Heart right ventricle (tissue), 16 donors: ENCODE measurements at places on chromosomes 4 and X. TPM values are rescaled to one million over a fixed set of nuclear protein-coding genes. Genes with fewer than 3 reads are reported as not detected.

TECRL gene
- 1,002 TPM for total RNA-seq

RRH gene
- total RNA-seq: not detected

F8A2 gene
- not detected for total RNA-seq

GRCh38 chr4:185771711-185772390, 40.1 kb downstream of the SORBS2 start:
- H3K4me3 ChIP-seq: peak overlapping the region; percentile 42
- no peaks in the 10 kb centered on the region for H3K27me3 ChIP-seq
- no peak for DNase-seq
- H3K4me1 ChIP-seq: peaks cover 17% of the 10 kb centered on the region

GRCh38 chrX:75301060-75301459, 27.2 kb downstream of the UPRT start:
- no peak overlapping the region for H3K27ac ChIP-seq
- DNase-seq: no peak
- no peaks in the 10 kb centered on the region for H3K27me3 ChIP-seq
- H3K4me3 ChIP-seq: no peak overlapping the region

- H3K27me3 ChIP-seq: no peaks in the 10 kb centered on the region
- no peaks in the 10 kb centered on the region for H3K36me3 ChIP-seq
- H3K27ac ChIP-seq: peak overlapping the region; percentile 9
- H3K4me3 ChIP-seq: no peak overlapping the region
- DNase-seq: no peak
Measured at GRCh38 chrX:115494161-115494560, 66.8 kb upstream of the PLS3 start.

GRCh38 chr4:141807103-141807891, 170.9 kb downstream of the IL15 start:
- H3K4me3 ChIP-seq: no peak overlapping the region
- H3K27ac ChIP-seq: no peak overlapping the region
- H3K4me1 ChIP-seq: no peaks in the 10 kb centered on the region
- DNase-seq: no peak
- H3K36me3 ChIP-seq: no peaks in the 10 kb centered on the region

- H3K4me3 ChIP-seq: no peak overlapping the region
- no peak overlapping the region for H3K27ac ChIP-seq
- DNase-seq: no peak
- H3K27me3 ChIP-seq: no peaks in the 10 kb centered on the region
Measured at GRCh38 chr4:181688872-181689271, 554.3 kb upstream of the TENM3 start.

DNA sequence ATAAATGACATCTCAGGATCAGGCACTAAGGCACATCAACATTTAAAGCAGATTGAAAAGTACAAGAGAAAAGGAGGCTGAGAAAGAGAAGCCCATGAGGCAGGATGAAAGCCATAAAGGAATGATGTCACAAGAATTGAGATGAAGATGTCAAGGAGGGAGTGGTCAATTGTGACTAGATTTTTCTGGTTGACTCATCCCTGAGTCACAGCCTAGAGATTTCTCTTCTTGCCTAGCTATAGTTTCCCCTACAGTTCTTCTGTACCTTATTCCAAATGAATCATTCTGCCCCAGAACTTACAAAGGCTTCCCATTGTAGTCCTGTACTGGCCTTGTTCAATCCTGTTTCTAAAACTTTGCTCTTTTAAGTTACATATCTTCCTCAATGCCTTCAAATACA, 3.4 kb upstream of the USP53 start:
- H3K27ac ChIP-seq: peak overlapping the region; percentile 79
- H3K4me1 ChIP-seq: peaks cover 3% of the 10 kb centered on the region
- no peaks in the 10 kb centered on the region for H3K27me3 ChIP-seq

GRCh38 chrX:139974471-139974870, 9.2 kb upstream of the CXorf66 start:
- H3K27me3 ChIP-seq: no peaks in the 10 kb centered on the region
- no peak overlapping the region for H3K4me3 ChIP-seq
- no peak overlapping the region for H3K27ac ChIP-seq
- H3K4me1 ChIP-seq: no peaks in the 10 kb centered on the region
- no peak for DNase-seq

DNA sequence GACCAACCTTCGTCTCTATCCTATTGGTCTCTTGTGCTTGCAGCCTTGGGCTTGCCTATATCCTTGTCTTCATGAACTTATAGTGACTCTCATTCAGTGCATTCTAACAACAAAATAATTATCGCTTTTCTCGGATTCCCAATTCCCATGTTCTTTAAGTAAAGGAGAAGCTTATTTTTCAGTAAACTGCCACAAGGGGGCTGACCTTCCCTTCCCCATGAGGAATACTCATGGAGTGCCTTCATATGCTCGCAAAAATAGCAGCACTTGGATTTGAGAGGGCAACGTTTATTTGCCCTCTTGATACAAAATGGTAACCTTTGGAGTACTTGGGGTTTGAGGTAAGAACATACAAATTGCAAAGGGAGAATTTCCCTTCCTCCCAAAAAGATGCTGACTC, 183.2 kb upstream of the TENT5D start:
- H3K27ac ChIP-seq: no peak overlapping the region
- H3K27me3 ChIP-seq: no peaks in the 10 kb centered on the region
- DNase-seq: no peak
- no peaks in the 10 kb centered on the region for H3K4me1 ChIP-seq
- H3K36me3 ChIP-seq: no peaks in the 10 kb centered on the region
- no peak overlapping the region for H3K4me3 ChIP-seq

DNA sequence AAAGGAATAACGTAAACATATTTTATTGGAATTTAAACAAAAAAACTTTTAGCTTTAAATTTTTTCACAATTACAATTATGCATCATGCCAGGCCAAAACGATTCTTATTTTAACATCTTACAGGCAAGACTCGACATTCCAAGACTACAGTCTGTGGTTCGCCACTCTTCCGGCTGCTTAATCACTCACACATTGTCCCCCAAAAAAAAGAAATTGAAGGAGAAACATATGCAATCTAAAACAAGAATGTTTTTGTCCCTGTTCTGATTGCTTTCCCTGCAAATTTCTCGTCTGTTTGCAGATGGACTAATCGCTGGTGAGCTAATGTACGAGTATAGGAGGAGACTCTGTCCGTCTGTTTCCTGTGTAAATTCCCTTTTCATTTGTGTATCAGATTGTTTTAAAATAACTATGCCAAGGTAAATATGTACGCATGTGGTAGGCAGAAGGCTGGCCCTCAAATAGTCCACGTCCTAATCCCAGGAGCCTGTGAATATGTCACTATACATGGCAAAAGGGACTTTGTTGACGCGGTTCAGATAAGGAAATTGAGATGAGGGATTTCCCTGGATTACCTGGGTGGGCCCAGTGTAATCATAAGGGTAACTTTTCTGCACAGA, 37.7 kb upstream of the MTNR1A start:
- DNase-seq: no peak
- no peaks in the 10 kb centered on the region for H3K4me1 ChIP-seq
- H3K4me3 ChIP-seq: no peak overlapping the region
- H3K27me3 ChIP-seq: no peaks in the 10 kb centered on the region
- peaks cover 9% of the 10 kb centered on the region for H3K36me3 ChIP-seq
